ENCODE measurements at places on chromosomes 7 and 10.

- DNase-seq = no peak
Observed at GRCh38 chr7:101717628-101718357, 88.7 kb upstream of the MYL10 start.

DNA sequence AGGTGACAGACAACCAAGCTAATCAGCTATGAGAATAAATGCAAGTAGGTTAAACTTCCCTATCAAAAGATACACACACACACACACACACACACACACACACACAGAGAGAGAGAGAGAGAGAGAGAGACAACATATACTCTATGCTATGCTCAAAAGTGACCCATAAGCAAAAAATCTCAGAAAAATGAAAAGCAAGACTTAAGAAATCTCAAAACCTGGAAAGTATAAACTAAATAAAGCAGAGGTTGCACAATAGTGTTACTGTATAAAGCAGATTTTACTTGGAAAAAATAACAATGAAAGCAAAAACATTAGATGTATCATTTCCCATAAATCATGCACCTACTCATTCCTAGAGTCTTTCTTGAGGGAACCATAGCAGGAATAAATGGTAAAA is 221.5 kb downstream of the INHBA start:
- DNase-seq = no peak

GRCh38 chr7:7821517-7821916 is 103.1 kb upstream of the RPA3 start:
- no peak for DNase-seq

- no peak for DNase-seq
Observed at GRCh38 chr10:63265222-63265617, 132.1 kb downstream of the NRBF2 start.

- DNase-seq = peak; percentile 89
Observed at GRCh38 chr10:102395400-102396316, at the start of gene NFKB2. TSS of gene NFKB2 (plus strand) at chr10:102395705. CDS start at chr10:102395960, 255 bp downstream.

GRCh38 chr10:3766046-3766756 is 18.8 kb downstream of the KLF6 start:
- no peak for DNase-seq

DNA sequence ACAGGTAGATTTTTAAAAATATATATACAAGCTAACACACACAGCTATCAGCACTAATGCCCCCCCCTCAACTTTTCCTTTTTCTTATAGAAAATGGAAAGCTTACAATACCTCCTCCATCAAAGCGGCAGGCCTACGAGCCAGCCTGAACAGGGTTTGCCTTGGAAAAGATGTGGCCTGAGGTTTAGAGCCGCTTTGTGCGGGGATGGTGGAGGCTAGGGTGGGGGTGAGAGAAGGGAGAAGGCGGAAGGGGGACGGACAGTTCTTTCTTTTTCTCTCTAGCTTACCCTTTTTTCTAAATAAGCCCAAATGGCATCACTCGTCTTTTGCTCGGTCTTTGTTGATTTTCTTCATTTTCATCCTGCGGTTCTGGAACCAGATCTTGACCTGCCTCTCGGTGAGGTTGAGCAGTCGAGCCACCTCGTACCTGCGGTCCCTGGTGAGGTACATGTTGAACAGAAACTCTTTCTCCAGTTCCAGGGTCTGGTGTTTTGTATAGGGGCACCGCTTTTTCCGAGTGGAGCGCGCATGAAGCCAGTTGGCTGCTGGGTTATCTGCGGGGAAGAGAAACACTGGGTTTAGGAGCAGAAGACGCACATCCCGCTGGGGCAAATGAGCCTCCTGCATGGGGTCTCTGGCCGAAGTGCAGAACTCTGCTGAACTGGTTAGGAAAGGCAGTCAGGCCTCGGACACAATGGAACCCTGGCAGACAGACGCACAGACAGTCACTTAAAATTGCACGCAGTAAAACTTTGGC is 1.9 kb downstream of the HOXA9 start:
- no peak for DNase-seq

All from activated gamma-delta T cell treated with anti-CD3 and anti-CD28 coated beads, Interleukin-2, amount 50 U/mL, for 16 hours (primary cell).